ENCODE measurements at places on chromosomes 12 and 14.

- DNase-seq = no peak
These were observed 364.5 kb upstream of the DIO2 start for GRCh38 chr14:80575763-80576162.

DNA sequence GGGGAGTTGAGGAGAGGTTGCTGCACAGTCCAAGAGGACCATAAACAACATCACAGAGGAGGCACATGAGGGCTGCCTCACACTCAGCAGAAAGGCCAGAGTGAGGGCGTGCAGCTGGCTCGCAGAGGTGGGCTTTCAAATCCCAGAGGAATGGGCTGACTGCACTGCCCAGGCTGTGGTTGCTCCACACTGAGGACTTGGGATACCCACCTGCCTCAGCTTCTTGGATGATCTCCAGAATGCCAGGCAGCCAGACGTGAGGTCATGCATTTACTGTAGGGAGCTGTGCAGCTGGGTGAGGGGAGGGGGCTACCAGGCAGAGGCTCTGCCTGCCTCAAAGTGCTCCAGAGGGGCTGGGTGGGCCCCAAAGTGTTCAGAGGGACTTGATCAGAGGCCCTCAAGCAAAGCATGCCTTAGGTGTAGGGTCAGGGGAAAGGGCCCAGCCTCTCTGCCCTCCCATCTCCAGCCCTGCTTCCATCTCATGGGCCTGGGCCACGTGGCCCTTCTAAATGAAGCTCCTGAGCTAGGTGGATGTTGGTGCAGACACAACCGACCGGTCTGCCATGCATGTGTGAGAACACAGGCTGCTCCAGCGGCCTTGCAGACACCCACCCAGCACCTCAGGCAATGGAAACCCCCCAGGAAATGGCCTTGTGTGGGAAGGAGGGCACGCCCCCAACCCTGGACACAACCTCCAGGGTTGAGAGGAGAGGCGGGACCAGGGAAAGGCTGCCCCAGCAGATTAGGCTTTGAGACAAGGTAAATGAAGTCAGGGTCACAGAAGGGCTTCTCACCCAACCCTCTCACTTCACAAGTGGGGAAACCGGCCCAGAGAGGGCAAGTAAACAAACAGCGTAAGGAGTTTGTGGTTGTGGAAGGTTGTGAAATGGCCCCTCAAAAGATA, 90.8 kb downstream of the NTF3 start:
- no peak for DNase-seq

- no peak for DNase-seq
These were observed 7.6 kb downstream of the TMEM179 start for GRCh38 chr14:104596927-104597351.

- peak; percentile 41 for DNase-seq
These were observed 82.8 kb upstream of the PLEKHG7 start for GRCh38 chr12:92619730-92620684.

DNA sequence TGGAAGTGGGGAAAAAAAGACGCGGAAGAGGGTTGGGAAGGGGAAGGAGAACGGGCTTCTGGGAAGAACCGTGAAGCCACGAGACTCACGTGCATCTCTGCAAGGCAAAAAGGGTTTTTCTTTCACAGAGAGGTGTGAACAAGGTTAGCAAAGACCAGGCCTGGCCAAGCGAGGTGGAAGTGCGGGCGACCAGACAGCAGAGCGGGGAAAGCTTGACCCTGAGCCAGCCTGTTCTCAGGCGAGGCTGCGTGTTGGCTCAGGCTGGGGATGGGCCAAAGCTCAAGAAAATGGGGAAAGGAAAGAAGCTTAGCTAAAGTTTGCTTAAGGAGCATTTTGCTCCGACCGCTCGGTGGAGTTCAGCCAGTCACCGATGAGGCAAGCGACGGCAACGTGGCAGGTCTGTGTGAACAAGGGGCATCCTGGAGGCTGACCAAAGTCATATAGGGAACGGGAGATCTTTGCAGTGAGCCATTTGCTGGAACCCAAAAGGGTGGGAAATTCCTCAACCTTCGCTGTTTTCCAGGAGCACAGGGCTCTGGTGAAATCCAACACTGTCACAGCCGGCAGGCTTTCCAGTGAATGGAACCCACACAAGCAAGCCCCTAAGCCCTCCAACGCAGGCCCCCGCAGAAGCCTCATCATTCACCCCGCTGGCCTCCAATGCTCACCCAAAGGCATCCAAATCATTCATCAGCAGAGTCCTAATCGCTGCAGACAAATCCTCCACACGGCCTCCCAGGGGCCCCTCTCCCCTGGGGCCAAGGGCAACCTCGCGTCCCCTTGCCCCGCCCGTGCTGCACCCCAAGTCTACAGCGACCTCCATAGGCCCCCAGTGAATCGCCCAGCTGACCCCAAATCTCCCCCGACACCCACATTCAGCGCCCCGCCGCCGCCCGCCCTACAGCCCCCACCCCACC, 754 bp downstream of the ZNF605 start:
- peak; percentile 21 for DNase-seq

DNA sequence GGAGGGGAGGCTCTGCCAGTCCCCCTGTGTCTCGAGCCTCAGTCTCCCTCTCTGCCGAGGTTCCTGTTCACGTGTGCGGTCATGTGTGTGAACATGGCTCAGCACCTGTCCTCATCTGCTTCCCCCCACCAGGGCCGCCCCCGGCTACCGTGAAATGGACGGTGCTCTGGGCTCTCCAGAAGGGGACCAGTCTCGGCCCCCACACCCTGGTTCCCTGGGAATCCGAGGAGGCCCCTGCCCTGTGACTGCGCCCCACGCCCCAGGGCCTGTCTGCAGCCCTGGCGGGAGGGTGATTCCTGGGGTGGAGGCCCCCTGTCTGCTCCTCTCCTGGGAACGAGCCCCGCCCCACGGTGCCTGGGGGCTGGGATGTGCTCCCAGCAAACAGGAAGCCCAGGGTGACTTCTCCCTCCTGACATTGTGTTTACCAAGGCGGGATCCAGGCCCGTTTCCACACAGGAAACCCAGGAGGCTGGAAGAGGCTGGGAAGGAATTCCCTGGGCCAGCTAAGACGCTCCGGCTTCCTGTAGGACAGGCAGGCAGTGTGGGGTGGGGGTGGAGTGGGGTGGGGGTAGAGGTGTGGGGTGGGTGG, 46.6 kb downstream of the KIF26A start:
- DNase-seq = no peak

GRCh38 chr12:43935581-43935980, 99.7 kb downstream of the TMEM117 start:
- DNase-seq = no peak

- DNase-seq = peak; percentile 2
These were observed 966.1 kb downstream of the FSCB start for GRCh38 chr14:43540948-43541347.

GRCh38 chr12:47736877-47737676, 11.8 kb upstream of the ENDOU start:
- no peak for DNase-seq

- peak; percentile 3 for DNase-seq
These were observed 127.2 kb downstream of the CMAS start for GRCh38 chr12:22173177-22173576.

DNA sequence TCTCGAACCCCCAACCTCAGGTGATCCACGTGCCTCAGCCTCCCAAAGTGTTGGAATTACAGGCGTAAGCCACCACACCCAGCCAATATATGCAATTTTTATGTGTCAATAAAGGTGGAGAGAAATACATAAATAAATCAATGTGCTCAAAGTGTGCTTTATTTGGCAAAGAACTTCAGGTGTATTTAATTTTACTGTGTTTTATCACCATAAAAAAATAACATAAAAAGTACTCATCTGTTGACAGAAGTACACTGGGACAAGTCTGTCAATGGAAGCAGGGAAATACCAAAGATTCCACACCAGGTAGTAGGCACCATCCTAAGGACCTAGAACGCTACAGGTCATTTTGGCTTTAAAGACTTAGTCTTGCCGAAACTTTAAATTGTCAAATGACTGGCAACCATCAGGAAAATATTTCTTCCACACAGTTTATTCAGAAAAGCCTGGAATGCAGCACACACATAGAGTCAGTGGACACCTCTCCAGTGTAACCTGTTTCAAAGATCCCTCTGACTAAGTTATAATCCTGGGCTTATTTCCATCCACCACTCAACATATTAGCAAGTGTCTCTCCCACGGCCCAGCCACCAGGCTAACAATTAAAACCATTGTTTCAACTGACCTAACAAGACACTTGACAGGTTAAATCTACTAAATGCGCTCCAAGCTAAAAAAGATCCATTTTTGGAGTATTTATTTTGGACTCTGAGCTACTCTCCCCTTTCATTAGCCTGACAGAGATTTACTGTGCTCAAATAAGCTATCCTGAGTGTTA, 4.2 kb downstream of the ERO1A start:
- no peak for DNase-seq

- no peak for DNase-seq
These were observed 96.2 kb upstream of the FGD4 start for GRCh38 chr12:32303174-32303549.

GRCh38 chr12:68305278-68305677, 26.9 kb downstream of the MDM1 start:
- DNase-seq = no peak

GRCh38 chr14:24198814-24199524, 3.7 kb upstream of the TM9SF1 start:
- DNase-seq = no peak

DNA sequence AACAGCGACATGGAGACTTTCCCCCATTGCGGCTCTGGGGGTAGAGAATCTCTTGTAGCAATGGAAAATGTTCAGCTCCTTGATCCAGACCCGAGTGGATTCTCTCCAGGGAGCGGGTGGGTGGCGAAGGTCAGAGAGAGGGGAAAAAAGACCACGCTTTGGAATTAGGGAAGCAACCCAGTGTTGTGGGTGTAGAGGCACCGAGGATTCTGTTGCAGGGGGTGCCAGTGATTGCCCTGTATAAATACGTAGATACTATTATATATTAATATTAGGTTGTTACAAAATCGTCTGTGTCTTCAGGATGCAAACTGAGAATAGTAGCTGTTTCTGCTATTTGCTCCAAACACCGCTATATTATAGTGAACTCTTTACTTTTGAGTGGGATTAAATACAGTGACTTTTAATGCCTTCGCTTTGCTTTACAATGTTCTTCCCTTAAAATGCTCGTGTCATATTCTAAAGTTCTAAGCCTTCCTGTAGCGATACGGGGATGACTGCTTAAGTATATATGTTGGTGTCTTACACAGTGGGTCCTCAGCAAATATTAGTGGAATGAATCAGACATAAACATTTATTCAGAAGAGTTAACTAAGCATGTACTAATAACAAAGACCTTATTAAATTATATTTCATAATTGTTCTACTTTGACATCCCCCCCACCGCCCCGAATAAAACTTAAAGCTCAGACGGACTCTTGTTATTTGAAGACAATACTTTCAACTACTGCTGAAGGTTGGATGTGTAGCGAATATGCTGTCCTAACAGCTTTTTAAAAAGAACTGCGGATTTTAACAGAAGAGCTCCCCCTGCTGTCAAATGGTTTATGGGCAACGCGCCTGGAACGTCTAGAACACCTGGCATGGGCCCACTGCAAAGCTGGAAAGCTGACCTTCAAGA, 136.4 kb upstream of the KRAS start:
- DNase-seq = peak; percentile 54

Data from A549 (cell line).